Progenitor cell of endocrine pancreas (in vitro differentiated cells): ENCODE measurements at places on chromosomes 3 and 15.

DNA sequence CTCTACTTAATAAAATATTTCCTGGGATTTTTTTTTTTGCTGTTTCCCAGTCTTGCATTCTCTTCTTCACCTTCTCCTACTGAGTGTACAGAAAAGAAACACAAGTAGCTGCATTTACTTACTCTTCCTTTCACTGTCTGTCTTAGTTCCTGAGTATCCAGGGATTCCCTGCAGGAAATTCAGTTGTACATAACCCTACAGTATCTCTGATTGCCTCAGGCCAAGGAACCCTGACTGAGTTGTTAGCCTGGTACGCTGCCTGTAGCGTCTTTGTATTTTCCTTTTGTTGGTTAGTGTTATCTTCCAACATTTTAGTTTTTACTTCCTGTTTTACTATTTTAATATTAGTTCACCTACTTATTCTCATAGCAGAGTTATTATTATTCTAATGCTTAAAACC is 142.5 kb upstream of the ROBO1 start:
- DNase-seq, result no peak

DNA sequence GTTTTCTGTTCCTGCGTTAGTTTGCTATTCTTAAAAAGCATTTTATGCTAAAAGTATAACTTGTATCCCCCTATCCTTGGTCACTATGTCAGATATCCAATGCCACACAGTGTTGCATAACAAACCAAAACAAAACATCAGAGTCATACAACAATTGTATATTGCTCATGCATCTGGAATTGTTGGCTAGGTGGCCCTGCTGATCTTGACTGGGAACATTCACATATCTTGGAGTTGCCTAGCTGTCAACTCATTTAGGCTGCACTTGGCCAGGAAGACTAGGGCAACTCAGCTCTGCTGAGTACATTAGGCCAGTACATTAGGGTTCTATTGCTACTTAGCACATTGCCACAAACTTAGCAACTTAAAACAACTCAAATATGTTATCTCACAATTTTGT is 706.5 kb upstream of the UBE2E2 start:
- no peak for DNase-seq

DNA sequence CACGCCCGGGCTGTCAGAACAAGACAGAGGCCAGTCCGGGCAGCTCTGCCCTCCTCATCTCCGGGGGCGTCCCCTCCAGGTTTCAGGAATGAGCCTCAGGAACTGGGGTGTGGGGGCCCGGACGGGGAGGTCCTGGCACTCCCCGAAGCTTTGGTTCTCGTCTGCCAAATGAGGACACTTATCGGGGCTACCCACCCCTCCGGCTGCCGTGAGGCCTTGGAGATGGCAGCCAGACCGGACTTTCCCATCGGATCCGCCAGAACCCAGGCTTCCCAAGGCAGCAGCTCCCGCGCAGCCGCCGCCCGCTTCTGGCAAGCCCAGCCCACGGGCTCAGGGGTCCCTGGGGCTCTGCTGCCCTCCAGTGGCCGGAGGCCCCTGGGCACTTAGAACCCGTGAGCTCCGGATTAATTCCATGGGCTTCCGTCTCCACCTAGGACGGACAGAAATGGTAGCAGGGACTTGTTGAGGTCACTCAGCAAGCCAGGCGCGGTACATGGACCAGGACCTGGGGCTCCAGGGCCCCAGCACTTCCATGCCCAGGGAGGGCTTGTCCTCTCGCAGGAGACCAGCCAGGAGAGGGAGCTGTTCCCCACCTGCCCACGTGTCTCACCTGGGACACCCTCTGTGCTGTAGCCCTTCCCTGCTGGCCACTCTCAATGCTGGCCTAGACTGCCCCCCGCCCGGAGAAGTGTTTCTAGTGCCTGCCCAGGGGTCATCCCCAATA is 89.4 kb downstream of the LINGO1 start:
- peak; percentile 77 for DNase-seq

- DNase-seq, result no peak
Measured at GRCh38 chr3:116141724-116142123, 303.6 kb downstream of the LSAMP start.

GRCh38 chr15:32706704-32707103 is 11.1 kb upstream of the GREM1 start:
- no peak for DNase-seq

DNA sequence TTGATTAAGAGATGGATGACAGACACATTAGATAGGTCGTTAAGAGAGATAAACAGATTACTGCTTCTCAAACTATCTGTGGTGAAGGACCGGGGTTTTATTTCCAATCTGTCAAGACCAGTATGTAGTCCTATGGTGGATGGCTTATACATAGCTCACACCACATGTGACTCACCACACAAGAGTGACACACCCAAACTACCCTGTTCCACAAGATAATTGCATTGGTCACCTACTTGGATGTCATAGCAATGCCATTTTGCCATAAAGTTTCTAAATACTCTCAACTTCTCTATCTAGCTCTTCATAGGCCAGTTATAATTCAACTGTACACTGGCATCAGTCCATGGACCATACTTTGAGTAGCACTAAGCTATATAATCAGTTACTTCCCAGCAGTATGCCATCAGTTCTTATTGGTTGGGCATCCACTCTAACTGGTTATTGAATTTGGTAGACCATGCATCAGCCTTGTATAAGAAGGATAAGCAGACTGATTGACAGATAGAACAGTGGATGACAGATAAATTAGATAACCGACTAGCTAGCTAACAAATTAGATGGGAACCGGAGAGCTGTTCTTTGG is 11.6 kb downstream of the WWTR1 start:
- DNase-seq, result no peak

DNA sequence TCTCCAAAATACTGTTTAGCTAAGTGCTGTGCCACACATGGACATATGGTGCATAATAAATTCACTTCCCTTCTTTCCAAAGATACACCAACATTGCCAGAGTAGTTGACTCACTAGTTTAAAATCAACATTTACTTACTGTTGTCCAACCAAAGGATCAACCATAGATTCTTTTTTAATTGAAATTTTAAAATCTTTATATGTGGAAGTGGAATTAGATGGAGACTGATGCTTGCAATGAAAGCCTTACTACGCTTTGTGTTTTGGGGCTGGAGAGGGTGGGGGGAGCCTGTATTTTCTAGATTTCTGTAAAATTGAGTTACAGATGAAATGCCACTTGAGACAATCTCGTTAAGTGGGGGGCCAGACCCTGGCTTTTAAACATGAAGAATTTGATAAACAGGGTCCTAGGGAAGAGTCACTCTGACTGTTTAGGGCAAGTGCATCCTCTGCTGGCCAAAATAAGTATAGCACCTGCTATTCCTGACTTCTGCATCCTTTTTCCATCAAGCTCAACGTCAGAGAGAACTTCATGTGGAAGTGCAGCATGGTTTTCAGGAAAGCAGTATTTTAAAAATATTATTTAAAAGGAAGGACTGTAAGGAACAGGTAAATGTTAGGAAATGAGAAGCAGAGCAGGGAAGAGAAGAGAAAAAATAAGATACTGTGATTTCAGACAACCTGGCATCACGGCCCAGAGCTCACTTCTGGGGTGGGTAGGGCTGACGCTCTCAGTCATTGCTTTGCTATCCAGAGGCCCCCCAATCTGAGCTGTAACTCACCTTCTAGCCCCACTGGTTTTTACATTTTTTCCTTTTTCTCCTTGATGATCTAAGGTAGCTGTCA is 76.7 kb downstream of the BOC start:
- peak; percentile 43 for DNase-seq

GRCh38 chr3:131470377-131470776 is 32.4 kb downstream of the MRPL3 start:
- no peak for DNase-seq

DNA sequence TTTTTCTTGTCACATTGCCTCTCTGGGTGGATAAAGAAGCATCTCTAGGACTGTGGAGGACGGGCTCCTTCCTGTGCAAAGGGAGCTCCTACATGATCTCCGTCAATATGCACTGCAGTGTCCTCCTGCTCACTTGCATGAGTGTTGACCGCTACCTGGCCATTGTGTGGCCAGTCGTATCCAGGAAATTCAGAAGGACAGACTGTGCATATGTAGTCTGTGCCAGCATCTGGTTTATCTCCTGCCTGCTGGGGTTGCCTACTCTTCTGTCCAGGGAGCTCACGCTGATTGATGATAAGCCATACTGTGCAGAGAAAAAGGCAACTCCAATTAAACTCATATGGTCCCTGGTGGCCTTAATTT is 478 bp downstream of the GPR15 start:
- DNase-seq, result no peak

GRCh38 chr15:25910832-25911231 is 47.7 kb upstream of the ATP10A start:
- DNase-seq, result no peak

DNA sequence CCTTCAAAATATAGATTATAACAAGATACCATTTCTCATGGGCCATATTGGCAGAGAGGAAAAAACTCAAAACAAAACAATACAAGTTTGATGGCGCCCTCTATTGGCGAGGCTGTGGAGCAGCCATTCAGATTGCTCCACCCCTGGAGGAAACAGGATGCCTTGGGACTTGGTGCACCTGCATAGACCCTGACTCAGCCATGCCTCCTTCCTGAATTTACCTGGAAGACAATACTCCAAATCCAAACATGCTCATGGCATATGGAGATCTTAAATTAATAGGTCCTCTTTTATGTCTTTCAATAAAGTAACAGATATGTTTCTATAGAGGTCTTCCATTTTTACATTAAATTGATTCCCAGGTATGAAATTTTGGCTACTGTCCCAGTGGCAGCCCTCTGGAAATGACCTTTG is 90.0 kb downstream of the APBA2 start:
- no peak for DNase-seq

GRCh38 chr15:92671406-92671805 is 15.8 kb upstream of the FAM174B start:
- DNase-seq, result no peak

DNA sequence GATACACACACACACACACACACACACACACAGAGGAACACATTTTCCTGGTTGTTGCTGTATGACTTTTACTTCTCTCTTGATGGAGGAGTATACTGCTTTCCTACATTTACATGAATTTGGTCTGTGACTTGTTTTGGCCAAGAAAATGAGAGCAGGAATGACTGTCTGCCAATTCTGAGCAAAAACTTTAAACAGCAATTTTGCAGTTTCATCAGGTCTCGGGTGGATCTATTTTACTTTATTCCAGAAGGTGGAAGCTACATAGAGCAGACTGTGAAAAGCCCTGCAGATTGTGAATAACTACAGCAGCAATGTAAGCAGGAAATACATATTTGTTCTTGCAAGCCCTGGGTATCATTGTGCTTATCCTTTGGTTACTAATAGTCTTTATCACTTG is 1350.0 kb upstream of the EPHA6 start:
- DNase-seq, result no peak

DNA sequence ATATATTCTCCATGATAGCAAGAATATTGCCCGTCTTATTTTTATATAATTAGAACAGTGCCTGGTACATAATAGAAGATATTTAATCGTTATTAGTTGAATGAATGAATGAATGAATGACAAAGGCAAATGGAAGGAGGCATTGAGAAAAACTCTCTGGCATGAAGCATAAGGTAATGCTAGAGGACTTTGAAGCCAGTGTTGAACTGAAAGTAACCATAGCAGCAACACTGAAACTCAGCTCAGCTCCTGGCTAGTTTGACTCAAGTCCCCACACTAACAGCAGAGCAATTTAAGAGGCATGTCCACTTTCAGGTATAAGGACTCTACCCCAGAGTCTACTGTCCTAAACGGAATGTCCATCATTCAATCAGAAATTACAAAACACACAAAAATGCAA is 227.0 kb downstream of the CPNE4 start:
- no peak for DNase-seq

DNA sequence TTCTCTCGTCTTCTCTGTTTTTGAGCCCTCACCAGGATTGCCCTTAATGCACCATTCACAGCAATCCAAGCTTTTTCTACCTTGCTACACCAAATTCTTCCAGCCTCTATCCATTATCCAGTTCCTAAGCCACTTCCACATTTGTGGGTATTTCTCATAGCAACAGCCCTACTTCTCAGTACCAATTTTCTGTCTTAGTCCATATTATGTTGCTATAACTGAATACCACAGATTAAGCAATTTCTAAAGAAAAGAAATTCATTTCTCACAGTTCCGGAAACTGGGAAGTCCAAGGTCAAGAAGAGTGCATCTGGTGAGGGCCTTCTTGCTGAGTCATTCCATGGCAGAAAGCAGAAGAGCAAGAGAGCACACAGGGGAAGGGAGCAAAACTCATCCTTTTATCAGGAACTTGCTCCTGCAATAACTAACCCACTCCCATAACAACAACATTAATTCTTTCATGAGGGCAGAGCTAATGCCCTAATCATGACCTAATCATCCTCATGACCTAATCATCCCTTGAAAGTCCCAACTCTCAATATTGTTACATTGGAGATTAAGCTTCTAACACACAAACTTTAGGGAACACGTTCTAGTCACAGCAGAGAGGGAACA is 9.7 kb upstream of the EIF1B start:
- no peak for DNase-seq

DNA sequence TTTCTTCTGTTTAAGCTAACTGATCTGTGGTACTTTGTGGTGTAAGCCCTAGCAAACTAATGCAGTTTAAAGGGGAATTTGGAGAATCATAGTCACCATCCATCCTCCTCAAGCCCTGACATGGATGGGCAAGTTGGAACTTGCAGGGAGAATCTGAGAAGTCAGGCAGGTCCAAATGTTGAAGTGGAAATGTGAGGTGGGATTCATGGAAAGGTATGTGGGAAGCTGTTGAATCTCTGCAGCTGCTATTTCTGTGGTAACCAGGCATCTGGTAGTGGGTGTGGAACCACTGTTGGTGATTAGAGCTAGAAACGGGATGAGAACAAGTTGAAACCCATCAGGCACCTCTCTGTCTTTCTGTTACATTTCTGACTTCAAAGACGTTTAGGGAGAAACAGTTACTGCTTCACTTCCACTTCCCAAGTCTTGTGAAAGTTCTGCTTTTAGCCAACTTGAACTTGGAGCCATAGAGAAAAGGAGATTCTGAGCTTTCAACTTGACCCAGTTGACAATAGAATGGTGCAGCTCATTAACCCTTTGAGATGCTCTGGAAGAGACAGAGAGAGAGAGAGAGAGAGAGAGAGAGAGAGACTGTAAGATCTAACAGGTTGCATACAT is 38.1 kb upstream of the NMNAT3 start:
- no peak for DNase-seq

DNA sequence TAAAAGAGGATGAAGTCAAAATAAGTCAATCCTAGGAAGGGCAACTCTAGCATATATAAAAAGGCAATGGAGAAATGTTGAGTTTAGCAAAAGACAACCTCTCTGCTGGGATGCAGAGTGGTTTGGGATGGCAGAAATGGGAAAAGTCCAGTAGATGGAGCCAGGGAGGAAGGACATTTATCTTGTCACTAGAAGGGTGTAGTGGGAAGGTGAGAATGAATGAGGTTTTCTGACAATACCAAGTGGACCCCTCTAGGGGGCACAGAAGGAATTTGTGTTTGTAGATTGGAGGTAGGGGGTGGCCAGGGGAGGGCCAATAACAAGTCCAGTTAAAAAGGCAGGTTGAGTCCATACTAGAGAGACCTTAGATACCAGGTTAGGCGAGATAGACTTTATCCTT is 80.0 kb downstream of the THSD4 start:
- DNase-seq, result no peak

DNA sequence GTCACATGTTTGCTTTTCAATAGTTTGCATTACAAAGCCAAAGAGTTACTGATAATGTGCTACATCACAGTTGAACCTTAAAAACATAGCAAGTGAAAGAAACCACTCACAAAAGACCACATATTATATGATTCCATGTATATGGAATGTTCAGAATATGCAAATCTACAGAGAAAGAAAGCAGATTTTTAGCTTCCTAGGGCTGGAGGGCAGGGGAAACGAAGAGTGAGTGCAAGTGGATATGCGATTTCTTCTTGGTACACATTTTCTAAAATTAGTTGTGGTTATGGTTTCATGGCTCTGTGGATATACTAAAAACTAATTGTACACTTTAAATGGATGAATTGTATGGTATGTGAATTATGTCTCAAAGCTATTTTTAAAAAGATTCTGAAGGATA is 4.0 kb upstream of the GBE1 start:
- DNase-seq, result no peak
